ENCODE measurements at places on chromosomes 5 and 9.

DNA sequence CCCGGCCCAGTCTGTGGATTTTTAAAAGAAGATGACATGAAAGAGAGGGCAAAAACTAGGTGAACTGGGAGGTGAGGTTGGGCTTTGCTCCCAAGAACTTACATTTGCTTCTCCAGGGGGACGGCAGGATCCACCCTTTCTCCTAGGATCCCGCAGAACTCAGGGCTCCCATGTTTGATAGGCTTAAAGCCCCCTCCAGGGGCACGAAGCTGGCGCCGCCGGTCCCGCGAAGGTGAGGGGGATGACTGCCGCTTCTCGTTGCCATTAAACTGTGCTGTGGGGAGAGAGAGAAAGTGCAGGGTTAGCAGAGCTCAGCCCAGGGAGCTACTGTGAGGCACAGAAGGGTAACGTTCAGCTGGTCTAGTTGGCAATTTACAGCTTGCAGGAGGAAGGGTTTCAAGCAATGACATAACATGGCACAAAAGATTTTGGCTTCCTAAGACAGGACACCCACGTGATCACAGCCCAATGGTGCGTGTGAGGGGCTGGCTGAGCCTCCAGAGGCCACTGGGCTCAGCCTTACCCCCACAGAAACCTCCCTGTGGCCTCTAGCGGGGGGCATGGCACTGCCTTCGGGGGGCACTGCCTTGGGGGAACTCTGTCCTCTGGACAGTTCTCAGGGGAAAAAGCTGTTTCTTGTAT is 52.0 kb upstream of the SLC25A51 start:
- no peak for DNase-seq

- no peak for DNase-seq
Measured at GRCh38 chr5:128591598-128592455, 53.8 kb upstream of the FBN2 start.

GRCh38 chr9:81632599-81632998 is 56.7 kb downstream of the TLE1 start:
- DNase-seq, result no peak

DNA sequence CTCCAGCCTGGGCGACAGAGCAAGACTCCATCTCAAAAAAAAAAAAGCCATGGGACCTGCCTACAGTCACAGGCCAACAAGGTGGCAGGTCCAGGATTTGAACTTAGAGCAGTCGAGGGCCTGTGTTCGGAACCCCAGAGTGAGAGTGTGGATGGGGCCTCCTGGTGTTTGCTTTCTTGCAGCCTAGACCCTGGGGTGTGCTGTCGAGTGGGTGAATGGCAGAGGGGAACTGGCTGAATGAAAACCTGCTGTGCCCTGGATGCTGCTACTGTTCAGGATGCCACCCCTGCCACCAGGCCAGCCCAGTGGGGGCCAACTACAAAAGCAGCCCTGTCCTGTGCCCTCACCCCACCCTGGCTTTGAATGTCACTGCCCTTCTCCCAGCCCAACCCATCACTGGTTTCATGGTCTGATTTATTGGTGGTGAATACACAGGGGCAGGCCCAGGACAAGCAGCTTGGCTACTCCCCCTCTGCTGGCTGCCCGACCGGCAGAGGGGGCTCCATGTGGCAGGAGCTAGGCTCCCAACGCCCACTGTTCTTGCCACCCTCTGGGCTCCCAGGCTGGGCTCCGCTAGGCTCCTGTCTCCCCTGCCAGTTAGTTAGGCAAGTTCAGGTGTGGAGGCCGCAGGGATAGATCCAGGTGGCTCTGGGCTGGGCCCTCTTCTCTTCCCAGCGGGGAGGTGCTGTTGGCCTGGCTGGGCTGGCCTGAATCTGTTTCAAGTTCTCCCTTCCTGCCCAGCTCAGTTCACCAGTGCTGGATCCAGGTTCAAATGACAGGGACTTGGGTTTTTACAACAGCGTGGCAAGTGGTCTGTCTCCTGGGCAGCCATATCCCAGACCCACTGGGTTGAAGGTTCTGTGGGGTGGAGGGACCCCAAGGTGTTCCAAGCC is 12.2 kb downstream of the FPGS start:
- no peak for DNase-seq

DNA sequence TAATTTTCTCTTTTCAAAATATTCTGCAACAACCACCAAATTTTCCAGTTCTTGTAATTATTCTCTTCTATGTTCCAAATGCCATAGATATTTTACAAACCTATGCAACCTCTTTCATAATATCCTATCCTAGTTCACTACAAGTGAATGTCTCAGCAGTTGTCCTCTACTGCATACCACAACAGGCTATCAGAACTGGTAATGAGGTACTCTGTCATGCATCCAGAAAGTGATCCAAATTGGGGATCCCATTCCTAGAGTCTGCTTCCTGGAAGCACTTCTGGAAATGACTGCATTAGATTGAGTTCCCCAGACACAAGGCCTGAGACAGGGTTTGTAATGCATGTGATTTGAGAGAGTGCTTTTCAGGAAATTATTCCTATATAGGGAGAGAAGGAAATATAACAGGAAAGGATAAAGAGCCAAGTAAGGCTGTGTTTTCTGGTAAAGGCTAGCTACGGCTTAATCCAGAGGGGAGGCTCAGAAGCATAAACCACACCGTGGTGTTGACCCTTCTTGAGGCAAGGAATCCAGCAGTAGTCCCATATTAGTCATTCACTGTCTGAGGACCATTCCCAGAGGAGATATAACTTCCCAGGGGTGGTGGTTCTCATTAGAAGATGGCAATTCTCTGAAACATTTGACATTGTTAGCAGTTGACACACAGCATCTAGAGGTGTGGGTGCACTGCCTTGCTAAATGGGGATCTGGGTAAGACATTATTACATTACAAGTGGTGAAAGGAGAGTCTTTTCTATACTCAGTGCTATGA is 80.3 kb upstream of the FST start:
- no peak for DNase-seq

GRCh38 chr5:38756068-38756467 is 89.7 kb upstream of the OSMR start:
- no peak for DNase-seq

GRCh38 chr9:96398582-96399324 is 15.2 kb upstream of the SLC35D2 start:
- DNase-seq, result no peak

GRCh38 chr5:142598338-142598700 is 87.6 kb downstream of the FGF1 start:
- no peak for DNase-seq

- no peak for DNase-seq
Measured at GRCh38 chr5:51488803-51489642, 105.8 kb downstream of the ISL1 start.

- DNase-seq, result no peak
Measured at GRCh38 chr5:57216714-57217113, 42.9 kb downstream of the GPBP1 start.

DNA sequence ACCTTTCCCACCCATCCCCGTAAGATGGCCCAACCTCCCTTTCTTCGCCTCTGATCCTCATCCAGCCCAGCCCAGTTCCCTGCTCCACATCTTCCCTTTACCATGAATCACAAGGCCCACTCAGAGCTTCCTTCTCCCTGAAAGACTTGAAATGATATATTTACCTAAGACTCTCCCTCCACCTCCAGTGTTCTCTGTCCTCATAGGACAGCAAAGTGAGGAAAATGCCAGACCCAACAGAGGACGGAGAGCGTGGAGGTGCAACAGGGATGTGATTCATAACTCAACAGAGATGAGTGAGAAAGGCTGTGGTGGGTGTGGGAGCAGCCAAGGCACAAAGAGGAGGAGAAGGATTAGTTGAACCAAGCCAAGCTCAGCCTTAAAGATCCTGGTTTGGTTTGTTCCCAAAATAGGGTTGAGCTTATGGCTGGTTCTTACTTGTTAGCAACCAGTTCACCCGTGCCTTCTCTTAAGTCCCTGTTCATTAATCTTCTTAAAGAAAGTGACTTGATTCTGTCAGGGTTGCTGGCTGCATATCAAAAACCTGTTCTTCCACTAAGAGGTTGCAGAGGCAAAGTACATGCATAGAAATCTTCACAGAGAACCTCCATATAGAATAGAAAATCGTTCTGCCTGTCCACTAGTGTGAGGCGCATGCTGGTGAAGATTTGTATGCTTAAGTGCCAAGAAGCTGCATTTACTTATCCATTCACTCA is 183.2 kb downstream of the ACTL7B start:
- DNase-seq, result no peak

DNA sequence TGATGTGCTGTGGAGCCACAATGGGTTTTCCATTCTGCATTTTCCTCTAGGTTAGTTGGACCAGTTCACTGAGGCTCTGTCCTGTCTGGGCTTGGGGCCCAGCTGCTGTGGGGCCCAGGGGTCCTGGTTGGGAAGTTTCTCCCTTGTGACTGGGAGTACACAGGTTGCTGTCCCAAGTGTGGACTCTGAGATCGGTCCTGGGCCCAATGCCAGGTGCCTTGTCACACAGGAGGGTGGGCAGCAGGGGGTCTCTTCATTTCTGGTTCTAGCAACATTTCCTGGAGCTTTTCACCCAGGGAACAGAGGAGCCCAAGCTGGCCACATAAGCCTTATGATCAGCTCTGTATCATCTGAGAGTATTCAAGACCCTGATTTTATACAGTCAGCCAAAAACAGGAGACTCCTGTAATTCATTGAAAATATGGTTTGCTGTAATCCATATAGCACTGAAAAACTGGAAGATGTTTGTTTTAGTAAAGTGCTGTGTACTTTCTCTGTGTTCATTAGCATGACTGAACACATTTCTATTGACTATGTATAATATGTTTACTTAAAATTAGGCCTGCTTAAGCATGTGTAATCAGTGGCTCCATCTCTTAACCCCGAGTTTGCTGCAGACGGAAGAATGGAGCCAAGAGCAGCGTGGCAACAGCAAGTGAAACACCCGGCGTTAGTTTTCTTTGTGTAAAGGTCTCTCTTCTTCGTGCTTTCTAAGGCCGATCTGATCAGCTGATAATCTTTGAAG is 62.5 kb downstream of the MVB12B start:
- no peak for DNase-seq

DNA sequence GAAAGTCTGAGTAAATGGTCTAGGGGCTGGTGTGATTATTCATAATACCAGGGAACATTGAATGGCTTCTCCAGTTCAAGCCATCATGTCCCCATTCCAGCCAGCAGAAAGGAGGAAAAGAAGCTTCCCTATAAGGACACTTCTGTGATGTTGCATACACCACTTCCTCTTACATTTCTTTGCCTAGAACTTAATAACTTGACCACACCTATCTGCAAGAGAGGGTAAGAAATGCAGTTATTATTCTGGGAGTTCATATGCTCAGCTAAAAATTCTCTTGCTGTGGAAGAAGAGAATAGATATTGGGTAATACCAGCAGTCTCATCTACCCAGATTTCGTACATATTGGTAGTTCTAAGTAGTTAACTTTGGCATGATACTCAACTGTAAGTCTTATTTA is 166.1 kb downstream of the SLC28A3 start:
- no peak for DNase-seq

DNA sequence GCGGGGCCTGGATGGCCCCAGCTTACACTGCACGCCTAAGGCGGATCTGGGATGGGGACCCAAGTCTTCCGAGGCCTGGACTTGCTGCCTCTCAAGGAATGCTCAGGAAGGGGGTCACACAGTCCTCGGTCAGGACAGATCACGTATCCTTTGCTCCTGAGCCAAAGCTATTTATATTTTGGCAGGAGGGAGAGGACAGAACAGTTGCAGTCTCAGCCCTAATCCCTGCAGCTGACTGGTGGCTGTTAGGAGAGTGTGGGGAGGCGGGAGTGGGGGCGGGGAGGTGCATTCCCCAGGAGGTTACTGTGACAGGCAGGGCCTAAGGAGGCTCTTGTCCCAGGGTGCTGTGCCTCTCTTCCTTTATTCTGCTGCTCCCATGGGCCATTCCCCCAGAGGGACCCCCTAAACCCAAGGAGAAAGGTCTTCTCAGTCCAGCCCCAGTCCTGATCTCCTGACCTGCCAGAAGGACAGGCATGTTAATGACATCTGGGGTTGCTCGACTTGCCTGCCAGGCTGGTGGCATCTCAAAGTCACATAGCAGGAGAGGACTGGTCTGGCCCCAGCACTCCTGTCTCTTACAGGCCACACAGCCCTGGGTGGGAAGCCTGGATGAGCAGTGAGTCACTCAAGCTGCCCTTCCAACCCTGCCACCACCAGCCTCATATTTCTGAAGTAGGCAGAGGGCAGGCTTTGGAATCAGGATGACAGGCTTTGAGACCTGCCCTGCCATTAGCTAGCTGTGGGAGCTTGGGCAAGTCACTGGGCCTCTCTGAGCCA is 51.9 kb downstream of the COL27A1 start:
- DNase-seq, result peak; percentile 94

DNA sequence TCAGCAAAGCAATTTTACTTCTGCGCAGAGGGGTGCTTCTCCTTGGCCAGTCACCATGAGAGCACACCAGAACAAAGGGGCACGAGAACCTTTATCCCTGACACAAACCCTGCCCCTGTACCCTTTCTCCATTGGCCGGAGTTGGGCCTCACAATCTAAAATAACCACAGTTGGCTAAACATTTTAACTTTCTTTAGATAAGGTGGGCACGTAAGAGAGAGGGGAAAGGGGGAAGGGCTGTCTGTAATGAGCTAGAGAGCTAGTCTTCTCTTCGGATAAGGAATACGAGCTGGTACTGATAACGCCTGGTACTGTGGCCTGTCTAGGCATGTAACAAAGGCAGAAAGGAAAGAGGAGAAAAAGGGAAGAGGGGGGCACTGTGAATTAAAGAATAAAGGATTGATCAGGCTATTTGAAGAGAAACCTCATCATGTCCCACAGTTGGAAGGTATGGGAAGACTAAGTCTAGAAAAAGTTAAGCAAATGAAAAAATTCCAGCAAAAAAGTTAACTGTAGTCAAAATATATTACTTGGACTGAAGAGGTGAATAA is 1.8 kb upstream of the IARS1 start:
- no peak for DNase-seq

GRCh38 chr9:33377089-33377715 is 25.2 kb downstream of the AQP7 start:
- no peak for DNase-seq

- DNase-seq, result peak; percentile 21
Measured at GRCh38 chr5:104018299-104018698, 455.7 kb upstream of the NUDT12 start.

DNA sequence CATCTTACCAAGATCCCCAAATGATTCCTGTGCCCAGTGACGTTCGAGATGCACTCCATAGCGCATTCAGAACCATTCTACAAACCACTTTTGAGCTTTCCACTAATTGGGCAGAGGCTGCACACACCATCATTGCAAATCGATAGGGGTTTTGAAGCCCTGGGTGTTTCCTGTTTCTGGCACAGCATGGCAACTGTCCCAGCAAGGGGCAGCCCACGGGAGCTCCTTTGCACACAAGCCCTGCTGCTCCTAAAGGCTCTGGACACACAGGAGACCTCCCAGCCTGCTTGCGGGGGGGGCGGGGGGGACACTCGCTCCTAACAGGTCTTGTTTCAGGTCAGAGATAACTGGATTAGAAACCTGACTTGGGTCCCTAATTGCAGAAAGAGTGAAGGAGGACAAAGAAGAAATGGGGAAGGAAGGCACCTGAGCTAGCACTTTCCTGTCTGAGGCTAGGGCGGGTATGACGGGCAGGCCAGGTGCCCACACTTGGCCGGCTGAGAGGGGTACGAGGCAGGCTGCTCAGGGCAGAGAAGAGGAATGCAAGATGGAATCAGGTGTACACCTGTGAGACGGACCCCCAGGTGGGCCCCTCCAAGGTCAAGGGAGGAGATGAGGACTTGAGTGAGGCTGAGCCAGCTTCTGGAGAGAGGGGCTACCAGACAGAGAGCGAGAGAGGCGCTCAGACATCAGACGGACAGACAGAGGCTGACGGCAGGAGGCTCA is 820 bp downstream of the FBP1 start:
- no peak for DNase-seq

- DNase-seq, result no peak
Measured at GRCh38 chr5:56080375-56081052, 85.8 kb upstream of the IL6ST start.

All from SJCRH30 (cell line).